ENCODE measurements at places on chromosomes 5 and 9.
A peak's percentile ranks its signal among the peaks of the same experiment; 100 is the strongest.

- no peak for DNase-seq
Observed at GRCh38 chr9:24096756-24097155, 270.7 kb upstream of the ELAVL2 start.

- DNase-seq, result no peak
Observed at GRCh38 chr5:17182981-17183380, 34.5 kb upstream of the BASP1 start.

DNA sequence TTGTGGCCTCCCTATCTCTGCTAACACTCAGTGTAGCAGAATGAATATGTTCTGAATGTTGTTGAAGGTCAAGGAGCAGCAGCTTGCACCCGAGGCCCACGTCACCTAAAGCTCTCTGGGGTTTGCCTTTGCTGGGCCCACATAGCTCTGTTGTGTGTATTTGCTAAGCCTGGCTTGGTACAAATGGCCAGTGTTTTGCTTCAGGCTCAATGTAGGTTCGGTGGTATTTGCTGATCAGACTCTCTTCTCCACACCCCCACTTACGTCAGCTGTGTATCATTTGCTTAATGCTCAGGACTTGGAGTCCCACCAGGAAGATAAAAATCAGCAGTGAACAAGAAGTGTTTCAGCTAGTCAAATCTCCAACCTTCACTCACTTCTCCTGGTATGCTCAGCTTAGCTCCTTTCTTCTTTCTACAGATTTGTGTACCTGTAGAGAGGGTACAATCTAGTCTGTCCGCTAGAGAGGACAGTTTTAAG, 4.8 kb upstream of the RFESD start:
- DNase-seq, result no peak

DNA sequence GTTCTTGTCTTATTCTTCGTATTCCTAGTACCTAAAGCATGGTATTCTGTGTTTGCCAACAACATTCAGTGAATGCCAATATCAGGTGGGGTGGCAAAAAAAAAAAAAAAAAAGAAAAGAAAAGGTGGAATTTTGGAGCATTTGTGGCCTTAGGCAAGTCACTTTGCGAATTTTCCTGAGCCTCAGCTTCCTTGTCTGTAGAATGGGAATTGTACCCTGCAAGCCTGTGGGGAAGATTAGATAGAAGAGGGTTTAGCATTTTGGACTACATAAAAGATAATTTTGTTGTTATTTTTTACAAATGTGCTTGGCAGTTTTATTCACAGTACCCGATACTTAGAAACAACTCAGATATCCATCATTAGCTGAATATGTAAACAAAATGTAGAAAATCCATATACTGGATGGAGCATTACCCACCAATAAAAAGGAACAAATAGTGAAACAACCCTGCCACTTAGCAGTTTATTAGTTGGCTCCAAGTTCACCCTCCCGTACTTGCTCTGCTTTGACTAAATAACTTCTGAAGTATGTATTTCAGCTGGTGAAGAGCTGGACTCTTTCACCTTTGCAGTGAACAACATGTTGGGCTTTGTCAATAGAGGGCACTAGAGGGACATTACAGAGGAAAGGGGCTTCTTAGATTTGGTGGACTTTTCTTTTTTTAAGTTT, 13.6 kb downstream of the UBE2D2 start:
- peak; percentile 41 for DNase-seq

DNA sequence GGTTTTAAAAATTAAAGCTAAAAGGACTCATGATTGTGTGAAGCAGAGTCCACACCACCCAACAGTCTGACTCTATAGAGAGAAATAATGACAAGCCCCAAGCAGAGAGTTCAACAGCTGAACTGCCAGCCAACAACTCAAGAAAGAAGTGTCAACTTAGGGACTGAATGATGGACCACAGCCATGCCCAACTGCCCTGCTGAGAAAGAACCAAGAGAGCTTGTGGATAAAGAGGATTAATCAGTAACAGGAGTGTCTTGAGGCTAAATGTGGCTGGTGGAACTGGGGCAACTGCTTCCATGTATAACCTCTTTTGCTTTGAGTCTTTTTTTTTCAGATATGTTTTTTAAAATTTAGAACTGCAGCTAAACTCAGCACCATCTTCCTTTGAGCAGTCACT, 109.3 kb downstream of the HSD17B3 start:
- DNase-seq, result no peak

DNA sequence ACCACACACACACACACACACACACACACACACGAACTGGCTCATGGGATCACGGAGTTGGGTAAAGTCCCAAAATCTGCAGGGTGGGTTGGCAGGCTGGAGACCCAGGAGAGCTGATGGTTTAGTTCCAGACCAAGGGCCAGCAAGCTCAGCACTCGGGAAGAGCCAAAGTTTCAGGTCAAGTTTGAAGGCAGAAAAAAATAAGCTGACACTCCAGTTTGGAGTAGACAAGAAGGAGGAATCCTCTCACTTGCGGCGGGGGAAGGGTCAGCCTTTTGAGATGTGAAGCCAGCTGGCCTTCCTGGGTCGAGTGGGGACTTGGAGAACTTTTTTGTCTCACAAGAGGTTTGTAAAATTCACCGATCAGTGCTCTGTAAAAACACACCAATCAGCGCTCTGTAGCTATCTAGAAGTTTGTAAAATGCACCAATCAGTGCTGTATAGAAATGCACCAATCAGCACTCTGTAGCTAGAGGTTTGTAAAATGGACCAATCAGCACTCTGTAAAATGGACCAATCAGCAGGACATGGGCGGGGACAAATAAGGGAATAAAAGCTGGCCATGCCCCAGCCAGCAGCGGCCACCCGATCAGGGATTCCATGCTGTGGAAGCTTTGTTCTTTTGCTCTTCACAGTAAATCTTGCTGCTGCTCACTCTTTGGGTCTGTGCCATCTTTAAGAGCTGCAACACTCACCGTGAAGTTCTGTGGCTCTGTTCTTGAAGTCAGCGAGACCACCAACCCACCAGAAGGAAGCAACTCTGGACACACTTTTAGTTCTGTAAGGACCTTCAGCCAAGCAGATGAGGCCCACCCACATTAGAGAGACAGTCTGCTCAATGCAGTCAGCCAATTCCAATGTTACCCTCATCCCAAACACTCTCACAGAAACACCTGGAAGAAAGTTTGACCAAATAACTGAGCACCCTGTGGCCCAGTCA, 37.8 kb upstream of the UNC5A start:
- no peak for DNase-seq
